ENCODE measurements at places on chromosomes 5 and 9.

DNA sequence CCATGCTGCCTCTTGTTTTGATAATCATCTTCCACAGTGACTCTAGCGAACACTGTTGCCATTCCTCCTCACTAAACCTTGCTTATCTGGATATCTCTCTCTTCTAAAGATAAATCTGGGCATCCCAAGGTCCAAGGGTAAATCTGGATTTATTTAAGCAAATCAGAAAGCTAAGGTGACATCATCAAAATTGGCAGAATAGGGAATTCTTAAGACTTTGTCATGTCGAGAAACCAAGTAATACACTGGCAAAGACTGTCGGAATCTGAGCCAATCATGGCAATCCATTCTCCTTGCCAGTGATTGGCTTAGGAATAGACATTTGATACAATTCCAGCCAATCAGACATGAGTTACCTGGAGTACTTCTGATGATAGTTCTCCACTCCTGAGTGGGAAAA is 362.7 kb upstream of the PTGER4 start:
- no peak for DNase-seq

GRCh38 chr5:149831492-149831891 is 101.4 kb downstream of the PPARGC1B start:
- DNase-seq = peak; percentile 13

GRCh38 chr9:13690595-13690994 is 411.1 kb upstream of the MPDZ start:
- DNase-seq = no peak

GRCh38 chr5:141050622-141051520 is at the start of gene PCDHB1:
TSS of gene PCDHB1 (plus strand) at chr5:141051374. CDS start at chr5:141051471, 97 bp downstream.
- no peak for DNase-seq

DNA sequence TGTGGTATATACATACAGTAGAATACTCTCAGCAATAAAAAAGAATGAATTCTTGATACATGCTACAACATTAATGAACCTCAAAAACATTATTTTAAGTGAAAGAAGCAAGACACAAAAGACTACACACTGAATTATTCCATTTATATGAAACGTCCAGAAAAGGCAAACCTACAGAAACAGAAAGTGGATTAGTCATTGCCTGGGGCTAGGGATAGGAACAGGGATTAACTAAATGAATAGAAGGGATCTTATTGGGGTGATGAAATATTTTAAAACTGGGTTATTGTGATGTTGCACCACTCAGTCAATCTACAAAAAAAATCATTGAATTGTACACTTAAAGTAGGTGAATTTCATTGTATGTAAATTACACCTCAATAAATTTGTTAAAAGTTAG is 326.7 kb downstream of the PIK3R1 start:
- no peak for DNase-seq

DNA sequence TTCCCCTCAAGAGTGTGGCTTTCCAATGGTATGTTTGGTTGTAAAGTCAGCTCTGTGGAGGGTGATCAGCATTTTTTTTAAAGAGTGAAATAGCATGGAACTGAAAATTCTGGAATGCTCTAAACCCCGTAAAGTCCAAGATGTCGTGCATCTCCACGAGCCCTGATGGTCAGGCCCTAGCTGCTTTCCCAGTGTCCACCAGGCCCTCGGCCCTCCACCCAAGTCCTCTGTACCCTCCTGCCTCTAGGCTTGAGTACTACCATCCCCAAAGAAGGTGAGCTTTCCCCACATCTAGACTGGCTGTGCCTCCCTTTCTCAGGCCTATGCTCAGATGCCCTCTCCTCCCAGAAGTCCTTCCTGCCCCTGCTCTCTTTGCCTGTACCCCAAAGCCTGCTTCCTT is 280.3 kb downstream of the GADD45G start:
- DNase-seq = no peak

GRCh38 chr9:92737216-92737606 is 27.4 kb downstream of the BICD2 start:
- no peak for DNase-seq
